Jurkat, Clone E6-1 (cell line): ENCODE measurements at places on chromosomes 13 and 19.
A peak's percentile ranks its signal among the peaks of the same experiment; 100 is the strongest.

GRCh38 chr19:9668544-9668943 is 6.4 kb downstream of the ZNF562 start:
- no peak for DNase-seq

DNA sequence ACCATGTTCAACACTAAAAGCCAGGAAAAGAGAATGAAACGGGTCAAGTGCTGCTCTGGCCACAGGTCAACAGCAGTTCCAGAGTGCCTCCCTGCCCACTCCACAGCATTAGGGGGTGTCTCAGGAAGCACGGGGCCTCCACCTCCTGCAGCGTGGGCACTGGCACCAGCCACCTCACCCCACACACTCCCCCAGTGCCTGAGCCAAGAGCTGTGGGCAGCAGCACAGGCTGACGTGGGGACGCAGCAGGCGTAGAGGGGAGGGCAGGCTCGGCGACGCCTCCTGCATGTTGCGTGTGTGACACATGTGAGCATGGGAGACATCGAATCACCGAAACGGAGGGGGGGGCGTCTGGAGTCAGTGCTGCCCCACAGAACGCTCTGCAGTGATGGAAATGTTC is 21.4 kb upstream of the TMEM160 start:
- DNase-seq, result no peak

DNA sequence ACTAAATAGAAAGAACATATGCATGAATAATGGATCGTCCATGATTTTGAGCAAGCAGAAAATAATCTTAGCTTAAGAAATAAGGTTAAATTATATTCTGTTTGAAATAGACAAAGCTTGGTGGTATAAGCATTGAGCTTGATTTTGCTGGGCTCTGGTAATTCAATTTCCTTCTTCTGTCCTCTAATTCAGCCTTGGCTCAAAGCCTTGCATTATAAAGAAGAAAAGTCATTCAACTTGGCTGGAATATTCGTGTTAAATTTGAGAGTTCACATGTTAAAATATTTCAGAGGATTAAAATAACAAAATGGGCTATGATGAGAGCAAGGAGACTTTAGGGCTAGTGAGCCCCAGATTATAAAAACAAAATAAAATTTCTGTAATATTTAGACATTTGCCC is 415.4 kb upstream of the PCDH20 start:
- DNase-seq, result no peak

DNA sequence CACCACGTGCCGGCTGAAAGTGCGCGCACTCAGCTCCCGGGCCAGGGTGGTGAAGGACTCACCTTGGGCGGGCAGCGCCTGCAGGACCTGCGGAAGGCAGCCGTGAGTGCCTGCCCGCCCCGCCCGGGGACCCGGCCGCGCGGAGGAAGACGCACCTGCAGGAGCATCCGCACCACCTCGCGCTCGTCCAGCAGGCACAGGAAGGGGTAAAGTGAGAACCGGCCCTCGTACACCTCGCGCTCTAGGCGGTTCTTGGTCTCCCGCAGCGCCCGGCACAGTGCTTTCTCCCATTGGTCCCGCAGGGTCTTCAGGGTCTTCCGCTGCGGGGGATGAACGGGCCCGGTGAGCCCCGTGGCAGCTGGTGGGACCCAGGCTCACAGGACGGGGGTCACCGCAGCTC is 10.7 kb downstream of the POLRMT start:
- no peak for DNase-seq

DNA sequence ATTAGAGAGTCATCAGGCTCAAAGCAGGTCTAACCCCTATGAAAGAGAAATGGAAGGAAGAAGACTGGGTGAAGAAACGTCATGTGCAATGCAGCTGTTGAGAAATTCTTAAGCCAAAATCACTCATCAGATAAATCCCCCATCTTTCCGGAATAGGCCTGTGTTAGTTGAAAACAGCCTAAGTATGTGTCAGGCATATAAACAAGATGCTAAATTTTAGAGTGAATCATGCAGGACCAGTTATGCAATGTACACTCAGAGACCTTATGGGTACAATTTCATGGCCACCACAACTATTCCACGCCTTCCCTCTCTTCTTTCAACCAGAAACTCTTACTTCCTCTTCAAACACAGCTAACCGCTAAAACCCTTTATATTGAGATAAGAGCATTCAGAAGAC is 717.7 kb upstream of the ATXN8OS start:
- peak; percentile 6 for DNase-seq

DNA sequence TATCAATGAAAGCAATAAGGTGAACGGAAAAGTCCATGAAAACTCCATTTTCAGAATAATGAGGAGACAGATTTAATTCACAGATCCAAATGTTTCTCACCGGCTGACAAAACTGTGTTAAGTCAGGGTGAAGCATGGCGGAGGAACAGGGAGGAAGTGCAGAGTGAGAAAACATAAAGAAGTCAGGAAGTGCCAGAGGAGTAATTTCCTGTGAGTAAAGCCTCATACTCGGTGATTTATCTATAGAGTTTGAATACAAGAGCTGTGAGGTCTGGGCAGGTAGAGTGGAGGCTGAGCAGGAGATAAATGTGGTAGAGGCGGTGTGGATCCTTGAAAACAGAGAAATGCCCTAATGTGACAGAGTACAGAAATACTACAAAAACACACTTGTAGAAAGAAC is 11.4 kb downstream of the CARD8 start:
- DNase-seq, result peak; percentile 44

GRCh38 chr19:58035863-58036262 is 2.0 kb downstream of the ZSCAN1 start:
- no peak for DNase-seq

GRCh38 chr13:23202383-23202782 is 21.6 kb downstream of the SGCG start:
- no peak for DNase-seq

GRCh38 chr13:74978591-74978990 is 503.4 kb downstream of the TBC1D4 start:
- no peak for DNase-seq

DNA sequence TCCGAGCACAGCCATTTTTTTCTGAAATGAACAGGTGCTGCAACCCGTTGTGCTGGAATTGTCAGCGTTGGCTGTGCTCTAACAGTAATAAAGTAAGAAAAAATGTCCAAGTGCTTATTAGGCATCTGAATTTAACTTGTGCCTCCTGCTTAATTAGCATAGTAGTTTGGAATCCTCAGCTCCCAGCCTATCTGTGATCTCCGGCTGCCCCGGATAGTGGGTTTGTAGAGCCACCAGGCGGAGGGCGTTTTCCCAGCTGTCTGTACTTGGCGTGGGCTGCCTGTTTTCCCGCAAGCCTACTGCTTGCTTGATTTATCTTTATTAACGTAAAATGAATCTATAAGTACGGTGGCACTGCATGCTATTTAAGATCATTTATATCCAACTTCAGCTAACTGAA is 137.9 kb downstream of the MTUS2 start:
- DNase-seq, result no peak

DNA sequence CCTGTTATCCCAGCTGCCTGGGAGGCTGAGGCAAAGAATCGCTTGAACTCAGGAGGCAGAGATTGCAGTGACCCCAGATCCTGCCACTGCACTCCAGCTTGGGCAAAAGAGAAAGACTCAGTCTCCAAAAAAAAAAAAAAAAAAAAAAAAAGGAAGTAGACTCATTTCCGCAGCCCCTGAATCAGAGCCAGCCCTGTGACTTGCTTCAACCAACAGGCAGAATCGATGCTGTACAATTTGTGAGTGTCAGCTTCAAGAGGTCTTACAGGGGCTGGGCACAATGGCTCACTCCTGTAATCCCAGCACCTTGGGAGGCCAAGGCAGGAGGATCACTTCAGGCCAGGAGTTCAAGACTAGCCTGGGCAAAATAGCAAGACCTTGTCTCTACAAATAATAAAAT is 12.8 kb downstream of the ANKRD27 start:
- DNase-seq, result no peak

- DNase-seq, result peak; percentile 42
Measured at GRCh38 chr19:11496391-11497163, 9.1 kb downstream of the ZNF653 start.
